ENCODE measurements at places on chromosomes 2 and 18.
A peak's percentile ranks its signal among the peaks of the same experiment; 100 is the strongest.

GRCh38 chr18:59055345-59056032 is 84.2 kb upstream of the SEC11C start:
- no peak for DNase-seq

- no peak for DNase-seq
Measured at GRCh38 chr2:20430461-20431300, 16.2 kb upstream of the RHOB start.

- no peak for DNase-seq
Measured at GRCh38 chr2:113158884-113159553, 14.8 kb upstream of the PSD4 start.

DNA sequence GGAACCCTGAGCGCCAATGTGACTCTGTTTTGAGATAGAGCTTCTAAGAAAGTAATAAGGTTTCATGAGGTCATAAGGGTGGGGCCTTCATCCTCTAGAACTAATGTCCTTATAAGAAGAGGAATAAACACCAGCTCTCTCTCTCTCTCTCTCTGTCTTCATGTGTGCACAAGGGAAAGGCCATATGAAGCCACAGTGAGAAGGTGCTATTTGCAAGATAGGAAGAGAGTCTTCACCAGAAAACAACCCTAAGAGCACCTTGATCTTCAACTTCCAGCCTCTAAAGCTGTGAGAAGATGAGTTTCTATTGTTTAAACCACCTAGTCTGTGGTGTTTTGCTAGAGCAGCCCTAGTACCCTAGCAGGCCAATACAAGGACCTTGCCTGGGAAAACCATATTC is 55.8 kb downstream of the DOCK10 start:
- no peak for DNase-seq

GRCh38 chr2:132276571-132276981 is 114.8 kb upstream of the ANKRD30BL start:
- DNase-seq: no peak

GRCh38 chr2:20061476-20061875 is 10.0 kb upstream of the LAPTM4A start:
- no peak for DNase-seq

DNA sequence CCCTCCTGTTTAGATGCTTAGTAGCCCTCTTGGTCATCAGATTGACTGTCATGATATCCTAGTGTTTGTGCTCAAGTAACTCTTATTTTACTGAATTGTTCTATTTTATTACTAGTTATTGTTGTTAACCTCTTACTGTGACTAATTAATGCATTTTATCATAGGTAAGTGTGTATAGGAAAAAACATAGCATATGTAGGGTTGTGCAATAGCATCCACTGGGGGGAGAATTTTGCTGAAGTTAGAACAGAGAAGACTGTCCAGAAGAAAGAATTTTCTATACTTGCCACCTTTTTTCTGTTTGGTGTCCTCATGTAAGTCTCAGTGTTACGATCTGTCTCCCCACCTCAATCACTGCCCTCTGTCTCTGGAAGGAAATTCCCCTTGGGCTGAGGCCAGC is 177.4 kb downstream of the RPIA start:
- no peak for DNase-seq

DNA sequence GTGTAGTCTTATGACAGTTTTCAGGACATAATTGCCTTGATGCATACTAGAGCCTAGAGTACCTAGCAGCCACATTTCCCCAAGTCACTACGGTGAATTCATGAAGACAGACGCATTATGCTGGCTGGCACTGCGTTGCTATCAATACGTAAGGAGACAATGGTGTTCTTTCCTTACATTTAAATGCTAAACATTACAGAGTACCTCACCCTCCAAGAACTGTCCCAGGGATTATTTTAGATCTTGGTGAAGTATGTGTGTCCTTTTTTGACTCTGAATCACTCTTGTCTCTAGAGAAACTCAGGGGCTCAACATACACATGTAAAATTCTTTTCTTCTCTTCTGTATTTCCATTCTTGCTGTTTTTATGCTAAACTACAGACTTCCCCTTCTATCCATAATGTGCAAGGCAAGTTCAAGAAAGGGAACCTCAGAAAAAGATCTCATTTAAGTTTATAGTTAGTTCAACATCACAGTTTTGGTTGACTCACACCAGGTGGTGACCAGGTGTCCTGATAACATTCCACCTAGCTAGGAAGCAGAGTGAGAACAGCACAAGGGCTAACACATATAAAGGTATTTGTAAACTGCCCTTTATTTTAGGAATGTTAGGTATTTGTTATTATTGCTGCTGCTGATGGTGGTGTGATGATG is 212.4 kb upstream of the HNRNPA3 start:
- DNase-seq: no peak

DNA sequence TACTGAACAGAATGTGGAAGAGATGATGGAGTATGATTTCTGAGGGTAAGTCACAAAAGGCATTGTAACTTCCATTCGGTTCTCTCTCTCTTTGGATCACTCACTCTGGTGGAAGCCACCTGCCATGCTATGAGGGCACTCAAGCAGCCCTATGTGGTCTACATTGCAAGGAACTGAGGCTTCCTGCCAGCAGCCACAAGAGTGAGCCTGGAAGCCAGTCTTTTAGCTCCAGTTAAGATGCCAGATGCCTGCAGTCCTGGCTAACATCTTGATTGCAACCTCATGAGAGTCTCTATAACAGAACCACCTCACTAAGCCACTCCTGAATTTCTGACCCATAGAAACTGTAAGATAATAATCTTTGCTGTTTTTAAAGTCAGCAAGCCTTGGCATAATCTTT is 935.7 kb downstream of the LRP1B start:
- DNase-seq: no peak

DNA sequence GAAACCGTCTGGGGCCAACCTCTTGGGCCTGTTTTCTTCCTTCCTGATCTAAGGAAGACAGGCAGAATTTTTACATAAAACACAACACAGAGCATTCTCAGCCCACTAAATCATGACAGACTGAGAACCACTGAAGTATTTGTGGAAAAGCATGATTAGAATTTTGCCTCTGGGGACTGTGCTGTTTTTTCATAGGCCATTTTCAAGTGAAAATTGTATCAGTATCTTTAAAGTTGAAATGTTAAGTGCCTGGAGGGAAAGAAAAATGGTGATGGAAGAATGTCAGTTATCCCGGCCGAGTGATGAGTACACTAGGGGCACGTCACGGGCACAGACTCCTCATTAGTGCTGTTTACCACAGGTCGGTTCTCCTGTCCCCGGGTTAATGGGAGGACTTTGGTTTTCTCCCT is 36.9 kb downstream of the EHD3 start:
- DNase-seq: no peak

DNA sequence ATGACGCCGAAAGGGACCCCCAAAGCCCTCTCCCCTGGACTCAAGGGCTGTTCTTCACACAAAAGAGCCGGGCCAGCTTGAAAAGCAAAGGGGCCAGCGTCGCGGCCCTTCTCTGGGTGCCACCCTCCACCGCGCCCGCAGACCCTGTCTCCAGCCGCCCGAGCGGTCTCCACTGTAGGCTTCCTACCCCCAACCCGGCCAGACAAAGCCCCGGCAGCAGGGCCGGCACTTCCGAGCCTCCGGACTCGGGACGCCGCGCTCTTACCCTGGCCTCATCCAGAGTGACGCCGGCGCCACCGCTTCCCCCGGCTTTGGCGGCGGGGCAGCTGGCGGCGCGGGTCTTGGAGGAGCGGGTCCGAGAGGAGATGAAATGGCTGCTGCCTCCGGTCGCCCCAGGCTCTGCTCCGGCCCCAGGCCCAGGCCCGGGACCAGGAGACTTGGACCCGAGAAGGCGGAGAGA is 603 bp downstream of the ATAD2B start:
- no peak for DNase-seq

GRCh38 chr2:172128484-172128883 is 25.8 kb upstream of the DLX2 start:
- no peak for DNase-seq

- DNase-seq: peak; percentile 85
Measured at GRCh38 chr2:75595541-75596395, 35.0 kb upstream of the EVA1A start.

DNA sequence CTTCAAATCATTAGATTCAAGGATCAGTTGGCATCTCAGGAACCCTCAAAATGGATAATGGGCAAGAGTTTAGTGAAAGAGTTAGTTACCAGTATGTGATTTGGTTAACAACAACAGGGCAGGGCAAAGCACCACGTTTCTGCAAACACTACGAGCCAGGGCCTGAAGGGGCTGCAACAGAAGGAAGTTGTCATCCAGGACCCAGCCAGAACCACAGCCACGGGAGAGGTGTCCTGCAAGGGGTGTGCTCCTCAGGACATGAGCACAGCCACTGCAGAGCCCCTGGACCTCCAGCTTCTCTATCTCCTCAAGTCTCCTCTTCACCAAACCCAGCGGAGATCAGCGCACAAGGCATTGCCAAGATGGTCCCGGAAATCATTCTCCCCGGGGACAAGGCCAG is 173.3 kb upstream of the PIEZO2 start:
- DNase-seq: no peak

All from AG04449 (cell line).